ENCODE measurements at places on chromosomes 2 and 18. TPM values are rescaled to one million over a fixed set of nuclear protein-coding genes. Genes with fewer than 3 reads are reported as not detected.

The ABCB11 gene
- total RNA-seq = 0.04 TPM

The UGT1A5 gene
- total RNA-seq = not detected

The ANKAR gene
- 4.0 TPM for total RNA-seq

The L3MBTL4 gene
- total RNA-seq = 9.8 TPM

The TEKT4 gene
- total RNA-seq = not detected

DNA sequence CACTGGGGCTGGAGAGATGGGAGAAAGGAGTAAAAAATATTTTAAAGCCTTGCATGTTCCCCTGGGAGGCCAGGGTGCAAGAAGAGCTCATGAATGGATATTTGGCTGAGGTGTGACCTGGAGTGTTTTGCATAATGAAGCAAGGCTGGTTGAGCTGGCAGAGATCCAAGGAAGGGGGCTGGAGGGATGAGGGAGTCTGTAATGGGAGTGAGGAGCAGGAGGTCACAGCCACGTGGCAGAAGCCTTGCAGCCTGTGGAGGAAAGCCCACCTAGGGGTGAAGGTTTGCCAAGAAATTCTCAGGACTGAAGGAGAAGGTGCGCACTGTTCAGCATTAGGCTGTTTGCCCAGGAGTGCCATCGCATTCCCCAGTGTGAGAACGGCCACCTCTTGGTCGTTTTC is 40.3 kb upstream of the ATP8B1 start:
- no peak for DNase-seq

DNA sequence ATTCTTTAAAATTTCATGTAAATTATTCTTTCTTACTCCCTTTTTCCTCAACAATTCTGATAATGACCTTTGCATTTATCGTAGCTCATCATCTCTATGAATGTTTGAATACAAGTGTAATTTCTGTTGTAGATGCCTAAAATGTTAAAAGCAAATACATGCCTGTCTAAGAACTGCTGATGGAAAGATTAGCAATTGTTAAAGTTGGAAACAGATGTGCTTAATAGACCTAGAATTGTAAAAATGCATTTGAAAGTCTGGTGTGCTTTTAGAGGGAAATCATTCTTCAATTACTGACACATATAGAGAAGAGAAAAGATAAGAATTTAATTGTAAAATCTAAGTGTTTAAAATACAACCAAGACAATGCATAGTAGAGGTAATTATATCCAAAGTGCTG is 50.4 kb downstream of the CCDC102B start:
- no peak for DNase-seq

- DNase-seq = no peak
Observed at GRCh38 chr2:239331560-239331959, 69.3 kb downstream of the HDAC4 start.

DNA sequence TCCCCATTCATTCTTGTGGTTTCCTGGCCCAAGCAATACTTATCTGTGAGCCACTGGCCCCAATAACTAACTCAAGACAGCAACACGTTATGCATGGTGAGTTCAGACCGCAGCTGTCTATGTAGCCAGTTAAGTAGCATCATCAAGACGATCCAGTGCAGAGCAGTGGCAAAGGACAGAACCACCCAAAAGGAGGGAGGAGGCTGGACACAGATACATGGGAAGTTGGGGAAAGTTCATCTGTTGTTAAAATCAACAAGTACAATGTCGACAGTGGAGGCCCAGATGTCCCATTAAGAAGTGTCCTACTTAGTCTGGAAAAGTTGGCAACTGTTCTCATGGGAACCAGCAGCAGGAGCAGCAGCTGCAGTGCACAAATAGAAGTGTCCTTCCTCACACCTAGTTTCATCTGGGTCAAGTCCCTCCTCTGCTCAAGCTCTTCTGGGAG is 106.9 kb upstream of the THOC1 start:
- peak; percentile 73 for DNase-seq

- DNase-seq = no peak
Observed at GRCh38 chr18:35939138-35939537, 33.3 kb upstream of the RMP24 start.

DNA sequence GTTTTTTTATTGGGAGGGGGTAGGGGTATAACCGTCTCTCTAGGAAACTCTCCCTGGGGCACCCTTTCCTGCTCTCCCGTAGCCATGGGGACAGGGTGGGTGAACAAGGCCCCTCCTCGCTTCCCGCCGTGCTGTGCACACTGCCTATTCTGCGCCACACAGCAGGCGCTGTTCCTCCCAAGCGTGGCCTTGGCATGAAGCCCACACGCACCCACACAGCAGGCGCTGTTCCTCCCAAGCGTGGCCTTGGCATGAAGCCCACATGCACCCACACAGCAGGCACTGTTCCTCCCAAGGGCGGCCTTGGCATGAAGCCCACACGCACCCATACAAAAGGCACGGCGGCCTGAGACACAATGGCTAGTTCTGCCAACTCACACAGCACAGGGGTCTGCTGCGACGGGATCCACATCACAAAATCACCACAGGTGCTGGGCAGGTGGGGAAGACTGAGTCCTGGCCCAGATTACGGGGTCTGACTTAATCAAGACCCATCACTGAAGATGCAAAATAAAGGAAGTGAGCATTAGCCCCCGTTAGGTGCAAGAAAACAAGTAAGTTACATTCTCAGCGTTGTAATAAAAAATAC is 46.6 kb upstream of the TPO start:
- peak; percentile 99 for DNase-seq

DNA sequence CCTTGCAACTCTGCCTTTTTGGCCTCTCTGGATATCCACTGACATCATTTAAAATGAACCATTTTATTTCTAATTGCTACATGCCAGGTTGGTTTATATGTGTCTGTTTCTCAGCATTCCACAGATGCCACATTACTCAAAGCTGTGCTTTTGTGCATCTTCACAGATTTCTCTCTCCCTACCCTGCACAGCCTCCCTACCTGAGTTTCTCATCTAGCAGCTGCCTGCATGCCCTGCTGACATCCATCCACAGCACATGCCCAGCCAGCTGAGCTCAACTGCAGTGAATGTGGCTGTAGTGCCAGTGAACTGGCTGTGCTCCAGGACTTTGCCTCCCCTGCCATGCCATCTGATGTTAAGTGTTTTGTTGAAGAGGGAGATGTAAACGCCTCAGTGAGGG is 44.5 kb downstream of the PKP4 start:
- no peak for DNase-seq

DNA sequence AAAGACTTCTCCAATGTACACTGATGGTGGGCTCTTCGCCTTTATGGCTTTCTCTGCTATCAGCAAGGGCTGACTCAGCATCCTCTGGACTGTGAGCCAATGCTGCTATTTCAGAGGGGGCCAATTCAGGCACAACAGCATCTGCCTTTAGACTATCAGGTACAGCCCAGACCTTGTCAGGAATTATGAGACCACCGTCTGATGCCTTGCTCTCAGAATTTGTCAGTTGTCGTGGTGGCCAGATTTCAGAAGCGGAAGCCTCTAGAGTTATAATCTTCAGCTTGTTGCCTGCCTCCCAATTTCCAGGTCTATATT is 92.7 kb downstream of the ALPK2 start:
- no peak for DNase-seq

- DNase-seq = peak; percentile 25
Observed at GRCh38 chr2:1749489-1750119, 5.3 kb upstream of the PXDN start.

DNA sequence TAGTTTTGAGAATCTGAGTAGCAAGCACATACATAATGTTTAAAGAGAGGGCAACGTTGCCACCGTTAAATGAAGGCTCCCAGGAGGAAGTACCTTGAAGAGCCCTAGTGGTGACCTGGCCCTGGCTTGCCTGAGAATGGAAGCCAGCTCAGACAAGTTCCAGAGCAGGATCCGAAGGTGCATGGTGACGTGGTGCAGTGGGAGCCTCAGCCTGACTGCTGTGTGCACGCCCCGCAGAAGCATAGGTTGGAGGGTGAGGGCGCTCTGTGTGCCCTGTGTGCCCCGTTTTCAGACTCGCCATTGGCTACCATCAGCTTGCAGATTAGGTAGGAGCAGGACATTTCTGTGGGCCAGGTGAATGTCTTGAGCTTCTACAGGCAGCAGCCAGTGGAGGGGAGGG is 68.2 kb downstream of the ZNF407 start:
- no peak for DNase-seq

DNA sequence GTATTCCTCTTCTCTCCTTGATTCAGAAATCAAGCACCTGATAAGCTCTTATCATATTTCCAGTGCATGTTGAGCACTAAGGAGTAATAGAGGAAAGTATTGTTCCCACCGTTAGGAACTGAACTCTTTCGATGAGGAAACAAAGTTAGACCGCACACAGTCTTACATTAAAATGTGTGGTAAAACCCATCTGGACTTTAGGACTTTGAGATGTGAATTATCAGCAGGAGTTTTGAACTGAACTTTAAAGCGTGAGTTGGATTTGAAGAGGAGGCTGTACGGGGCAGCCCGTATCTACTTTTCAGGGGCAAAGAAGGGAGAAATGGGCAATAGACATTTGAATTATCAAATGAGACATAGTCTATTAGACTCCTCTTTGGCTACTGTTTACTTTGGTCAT is 134.4 kb downstream of the SETBP1 start:
- DNase-seq = no peak

GRCh38 chr2:195026261-195026660 is 630.8 kb upstream of the SLC39A10 start:
- DNase-seq = no peak

DNA sequence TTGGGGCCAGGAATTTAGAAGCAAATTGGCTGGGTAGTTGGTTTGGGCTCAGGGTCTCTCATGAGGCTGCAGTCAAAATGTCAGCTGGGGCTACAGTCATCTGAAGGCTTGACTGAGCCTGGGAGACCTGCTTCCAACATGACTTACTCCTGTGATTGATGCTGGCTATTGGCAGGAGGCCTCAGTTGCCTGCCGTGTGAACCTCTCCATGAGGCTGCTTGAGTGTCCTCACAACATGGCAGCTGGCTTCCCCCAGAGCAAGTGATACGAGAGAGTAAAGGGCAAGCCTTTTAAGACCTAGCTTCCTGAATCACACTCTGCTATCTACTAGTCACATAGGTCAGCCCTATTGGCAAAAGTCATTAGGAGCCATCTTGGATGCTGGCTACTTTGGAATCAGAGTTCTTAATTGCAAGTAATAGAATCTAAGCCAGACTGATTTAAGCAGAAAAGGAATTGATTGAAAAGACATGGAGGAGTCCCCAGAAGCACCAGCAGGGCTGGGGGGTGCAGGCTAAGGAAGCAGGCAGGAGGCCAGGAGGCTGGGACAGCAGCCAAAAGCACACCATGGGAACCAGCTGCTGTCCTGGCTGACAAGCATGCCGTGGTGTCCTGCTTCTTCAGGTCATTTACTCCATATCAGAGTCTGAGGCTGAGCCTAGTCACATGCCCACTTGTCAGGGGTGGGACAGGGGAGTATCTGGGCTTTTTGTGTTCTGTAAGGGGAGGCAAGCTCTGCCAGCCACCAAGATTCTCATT is 7.8 kb upstream of the GIGYF2 start:
- DNase-seq = peak; percentile 39

Data from pancreas (tissue), 10 donors.